Osteocyte (in vitro differentiated cells): ENCODE measurements at places on chromosomes 7 and 10. TPM values are rescaled to one million over a fixed set of nuclear protein-coding genes. Genes with fewer than 3 reads are reported as not detected.
A peak's percentile ranks its signal among the peaks of the same experiment; 100 is the strongest.

DNA sequence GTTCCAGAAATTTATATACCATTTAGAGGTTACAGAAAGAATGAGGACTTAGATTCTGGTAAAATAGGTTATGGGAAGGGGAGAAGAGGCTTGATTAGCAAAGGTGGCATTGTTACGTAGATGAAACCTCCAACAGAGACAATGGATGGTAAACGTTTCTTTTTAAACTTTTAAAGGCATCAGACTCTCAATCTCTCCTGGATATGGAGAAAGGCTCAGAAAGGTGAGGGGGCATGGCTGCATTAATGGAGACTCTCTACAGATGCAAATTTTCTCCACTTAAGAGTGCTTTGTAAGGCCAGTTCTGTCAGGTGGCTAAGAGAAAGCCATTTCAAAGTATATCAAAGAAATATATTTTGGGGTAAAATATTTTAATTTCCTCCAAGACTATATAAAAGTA lies 240.9 kb upstream of the PTER start:
- no peak for DNase-seq
- no peak overlapping the region for H3K4me3 ChIP-seq
- H3K27ac ChIP-seq = no peak overlapping the region
- H3K36me3 ChIP-seq = no peaks in the 10 kb centered on the region

- no peaks in the 10 kb centered on the region for H3K36me3 ChIP-seq
- DNase-seq = no peak
- H3K27me3 ChIP-seq = peaks cover 7% of the 10 kb centered on the region
- H3K27ac ChIP-seq = no peak overlapping the region
- H3K4me1 ChIP-seq = peaks cover 24% of the 10 kb centered on the region
Observed at GRCh38 chr10:43816351-43817321, 168.0 kb upstream of the ZNF32 start.

- peak overlapping the region; percentile 42 for H3K27ac ChIP-seq
- H3K4me1 ChIP-seq = peaks cover 9% of the 10 kb centered on the region
- no peak for DNase-seq
Observed at GRCh38 chr10:22054961-22055360, 51.4 kb upstream of the DNAJC1 start.

GRCh38 chr10:24374134-24374915 lies 165.4 kb downstream of the KIAA1217 start:
- DNase-seq = no peak
- H3K36me3 ChIP-seq = no peaks in the 10 kb centered on the region
- H3K4me3 ChIP-seq = no peak overlapping the region
- peaks cover 31% of the 10 kb centered on the region for H3K27me3 ChIP-seq

- peaks cover 4% of the 10 kb centered on the region for H3K27me3 ChIP-seq
- DNase-seq = peak; percentile 51
- no peaks in the 10 kb centered on the region for H3K4me1 ChIP-seq
Observed at GRCh38 chr10:11454160-11454559, 157.3 kb downstream of the USP6NL start.

DNA sequence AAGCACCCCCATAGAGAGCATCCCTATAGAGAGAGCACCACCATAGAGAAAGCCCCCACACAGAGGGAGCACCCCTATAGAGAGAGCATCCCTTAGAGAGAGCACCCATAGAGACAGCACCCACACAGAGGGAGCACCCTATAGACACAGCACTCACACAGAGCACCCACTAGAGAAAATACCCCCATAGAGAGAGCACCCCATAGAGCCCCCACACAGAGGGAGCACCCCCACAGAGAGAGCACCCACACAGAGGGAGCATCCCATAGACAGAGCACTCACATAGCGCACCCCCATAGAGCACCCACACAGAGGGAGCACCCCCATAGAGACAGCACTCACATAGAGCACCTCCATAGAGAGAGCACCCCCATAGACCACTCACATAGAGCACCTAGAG lies 48.6 kb downstream of the INSIG1 start:
- no peak overlapping the region for H3K27ac ChIP-seq
- no peak for DNase-seq
- no peak overlapping the region for H3K4me3 ChIP-seq
- peaks cover 3% of the 10 kb centered on the region for H3K27me3 ChIP-seq
- peaks cover 4% of the 10 kb centered on the region for H3K4me1 ChIP-seq

DNA sequence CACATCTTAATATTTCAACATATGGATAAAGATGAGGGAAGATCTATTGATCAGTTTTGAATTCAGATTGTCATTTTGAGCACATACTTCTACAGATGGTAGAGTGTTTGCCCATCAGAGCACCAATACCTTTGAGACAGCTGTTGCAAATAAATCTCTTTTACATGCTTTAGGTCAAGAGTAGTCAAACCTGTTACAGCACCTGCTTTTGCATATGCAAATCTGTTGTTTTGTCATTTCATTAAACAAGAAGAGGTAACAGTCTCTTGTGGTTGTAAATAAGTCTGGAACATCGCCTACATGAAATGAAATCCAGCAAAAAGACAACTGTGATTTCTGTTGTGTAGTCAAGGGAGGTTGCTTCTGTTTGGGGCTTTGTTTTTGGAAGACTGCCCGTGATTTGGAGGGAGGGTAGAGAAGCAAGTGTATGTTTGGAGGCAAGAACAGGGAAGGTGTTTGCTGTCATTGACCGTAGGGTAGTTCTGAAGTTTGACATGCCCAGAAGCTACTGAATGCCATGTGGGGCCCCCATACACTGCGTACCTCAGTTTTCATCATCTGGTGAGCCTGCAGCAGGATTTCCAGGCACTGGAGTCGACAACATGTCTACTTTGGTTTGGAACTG lies 233.6 kb upstream of the PPP1R3A start:
- H3K27me3 ChIP-seq = no peaks in the 10 kb centered on the region
- DNase-seq = no peak
- H3K27ac ChIP-seq = no peak overlapping the region
- H3K4me1 ChIP-seq = peaks cover 26% of the 10 kb centered on the region
- no peak overlapping the region for H3K4me3 ChIP-seq

DNA sequence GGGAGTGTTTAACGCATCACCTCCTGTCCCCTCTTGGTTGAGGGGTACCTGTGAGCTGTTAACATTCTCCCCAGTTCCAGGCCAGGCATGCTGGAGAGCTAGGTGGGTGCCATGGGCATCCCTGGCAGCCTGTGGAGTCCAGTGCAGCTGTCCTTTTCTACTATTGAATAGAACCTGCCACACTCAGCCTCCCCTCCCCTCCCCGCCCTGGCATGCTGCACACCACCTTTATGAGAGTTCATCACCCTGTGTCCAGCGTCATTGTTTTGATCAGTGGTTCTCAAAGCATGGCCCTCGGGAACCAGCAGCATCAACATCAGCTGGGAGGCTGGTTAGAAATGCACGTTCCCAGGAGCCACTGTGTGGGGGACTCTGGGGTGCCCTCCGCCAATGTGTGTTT lies 157.3 kb upstream of the PRR15 start:
- H3K27me3 ChIP-seq = peaks cover 33% of the 10 kb centered on the region
- DNase-seq = no peak
- H3K4me3 ChIP-seq = no peak overlapping the region
- no peaks in the 10 kb centered on the region for H3K4me1 ChIP-seq
- H3K36me3 ChIP-seq = no peaks in the 10 kb centered on the region

DNA sequence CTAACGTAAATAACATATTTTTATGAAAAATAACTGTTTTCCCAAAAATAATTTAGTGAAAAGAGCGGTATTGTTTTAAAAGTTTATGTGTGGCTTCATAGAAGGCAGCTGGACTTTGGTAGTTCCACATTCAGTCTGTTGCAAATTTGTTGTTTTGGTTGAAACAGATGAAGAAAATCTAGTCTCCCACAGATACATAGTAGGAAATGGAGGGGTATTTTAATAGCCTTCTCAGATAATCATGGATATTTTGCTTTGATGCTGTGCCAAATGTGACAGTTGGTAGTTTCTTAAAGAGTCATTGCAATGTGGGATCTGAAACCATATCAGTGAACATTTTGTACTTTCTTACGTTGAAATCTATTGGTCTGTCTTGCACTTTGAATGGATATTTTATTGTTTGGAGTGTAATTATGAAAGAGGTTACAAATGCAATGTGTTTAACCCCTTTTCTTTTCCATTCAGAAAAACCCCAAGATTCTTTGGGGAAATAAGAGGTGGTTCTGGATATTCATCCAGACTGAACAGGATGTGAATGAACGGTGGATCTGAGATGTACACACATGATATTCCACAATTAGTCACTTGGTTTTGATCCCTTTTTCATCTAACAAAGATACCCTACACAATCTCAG lies 10.4 kb downstream of the ZNF365 start:
- no peak overlapping the region for H3K27ac ChIP-seq
- H3K4me1 ChIP-seq = peaks cover 26% of the 10 kb centered on the region
- no peaks in the 10 kb centered on the region for H3K36me3 ChIP-seq
- no peaks in the 10 kb centered on the region for H3K27me3 ChIP-seq

DNA sequence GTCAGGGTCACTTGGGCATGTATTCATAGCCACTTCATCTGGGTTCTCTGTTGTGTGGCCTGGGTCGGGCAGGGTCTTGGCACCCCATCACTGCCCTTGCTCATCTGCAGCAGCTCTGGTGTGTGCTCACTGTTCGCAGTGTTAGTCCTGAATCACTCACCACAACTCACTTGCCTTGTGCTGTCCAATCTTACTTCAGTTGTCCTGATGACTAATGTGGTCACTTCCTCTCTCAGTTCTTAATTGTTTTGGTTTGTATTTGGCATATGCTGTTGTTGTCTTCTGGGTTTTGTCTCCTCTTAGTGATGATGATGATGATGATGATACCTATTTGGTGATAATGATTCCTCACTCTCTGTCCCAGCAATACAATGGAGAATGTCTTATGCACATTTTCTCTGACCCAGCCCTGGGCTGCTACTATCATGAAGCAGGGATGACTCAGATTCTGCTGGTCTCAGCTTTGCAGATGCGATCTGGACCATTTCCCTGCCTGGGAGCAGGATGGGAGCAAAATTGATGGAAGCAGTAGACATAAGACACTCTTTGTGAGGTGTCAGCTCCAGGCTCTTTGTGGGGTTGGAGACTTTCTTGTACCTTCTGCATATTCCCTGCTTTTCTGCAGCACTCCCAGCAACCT lies 17.0 kb downstream of the ADRA2A start:
- no peaks in the 10 kb centered on the region for H3K4me1 ChIP-seq
- no peak overlapping the region for H3K27ac ChIP-seq
- no peak for DNase-seq
- H3K4me3 ChIP-seq = no peak overlapping the region
- no peaks in the 10 kb centered on the region for H3K36me3 ChIP-seq

DNA sequence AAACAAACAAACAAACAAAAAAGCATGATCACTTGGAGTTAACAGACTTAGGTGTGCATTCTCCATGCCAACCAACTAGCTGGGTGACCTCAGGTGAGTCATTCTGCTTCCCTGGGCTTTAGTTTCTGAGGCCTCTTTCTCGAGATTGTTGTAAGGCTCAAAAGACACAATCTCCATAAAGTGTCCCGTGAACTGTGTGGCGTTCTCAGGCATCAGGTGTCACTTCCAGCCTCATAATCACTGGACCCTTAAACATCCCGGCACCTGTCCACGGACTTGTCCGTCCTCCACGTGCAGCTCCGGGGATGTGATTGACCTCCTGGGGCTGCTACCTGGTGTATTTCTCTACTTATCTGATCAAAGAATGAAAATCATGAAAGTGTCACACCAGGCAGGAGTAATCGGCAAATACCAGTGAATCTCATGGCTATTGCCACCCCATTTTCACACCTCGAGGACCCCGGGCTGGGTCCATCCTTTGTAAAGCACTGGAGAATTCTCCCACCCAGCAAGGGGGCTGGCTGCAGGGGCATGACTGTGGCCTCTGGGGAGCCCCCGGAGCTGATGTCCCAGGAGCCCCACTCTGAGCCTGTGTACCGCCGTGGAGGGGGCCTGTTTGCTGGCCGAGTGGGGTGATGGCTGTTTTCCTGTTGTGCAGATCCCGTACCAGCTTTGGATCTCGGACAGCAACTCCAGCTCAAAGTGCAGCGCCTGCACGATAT lies 189.8 kb upstream of the SH2B2 start:
- no peak overlapping the region for H3K4me3 ChIP-seq
- no peak overlapping the region for H3K27ac ChIP-seq
- peaks cover 10% of the 10 kb centered on the region for H3K36me3 ChIP-seq
- no peaks in the 10 kb centered on the region for H3K27me3 ChIP-seq

DNA sequence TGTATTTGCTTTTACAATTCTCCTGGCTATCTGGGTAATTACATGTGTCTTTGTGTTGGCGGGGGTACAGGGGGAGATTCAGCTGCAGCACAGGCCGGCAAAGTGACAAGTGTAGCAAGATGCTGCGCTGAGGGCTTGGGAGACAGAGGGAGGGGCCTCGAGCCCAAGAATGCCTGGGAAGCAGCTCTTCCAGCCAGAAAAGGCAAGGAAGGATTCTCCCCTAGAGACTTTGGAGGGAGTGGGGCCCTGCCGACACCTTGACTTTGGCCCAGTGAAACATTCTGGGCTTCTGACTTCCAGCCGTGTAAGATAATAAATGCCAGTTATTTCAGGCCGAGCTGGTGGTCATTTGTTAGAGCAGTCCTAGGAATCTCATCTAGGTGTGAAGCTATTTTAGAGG lies 7.2 kb upstream of the REPIN1 start:
- no peaks in the 10 kb centered on the region for H3K36me3 ChIP-seq
- H3K4me3 ChIP-seq = no peak overlapping the region
- no peak overlapping the region for H3K27ac ChIP-seq

- no peak for DNase-seq
- H3K4me3 ChIP-seq = no peak overlapping the region
- no peaks in the 10 kb centered on the region for H3K4me1 ChIP-seq
- no peak overlapping the region for H3K27ac ChIP-seq
- no peaks in the 10 kb centered on the region for H3K36me3 ChIP-seq
Observed at GRCh38 chr7:67512481-67512880, 515.8 kb downstream of the TYW1 start.

The UCN3 gene
- total RNA-seq = not detected in 2 replicates

The PRSS1 gene
- not detected in 2 replicates for total RNA-seq

The ITGA8 gene
- total RNA-seq = 6.9 and 7.5 TPM in 2 replicates

The GPR158 gene
- 0.19 and 0.24 TPM in 2 replicates for total RNA-seq

The KRIT1 gene
- 38.3 and 40.3 TPM in 2 replicates for total RNA-seq
